ENCODE measurements at places on chromosomes 7 and 10.

GRCh38 chr10:68348265-68348741 is 15.6 kb upstream of the PBLD start:
- DNase-seq, result peak; percentile 44

DNA sequence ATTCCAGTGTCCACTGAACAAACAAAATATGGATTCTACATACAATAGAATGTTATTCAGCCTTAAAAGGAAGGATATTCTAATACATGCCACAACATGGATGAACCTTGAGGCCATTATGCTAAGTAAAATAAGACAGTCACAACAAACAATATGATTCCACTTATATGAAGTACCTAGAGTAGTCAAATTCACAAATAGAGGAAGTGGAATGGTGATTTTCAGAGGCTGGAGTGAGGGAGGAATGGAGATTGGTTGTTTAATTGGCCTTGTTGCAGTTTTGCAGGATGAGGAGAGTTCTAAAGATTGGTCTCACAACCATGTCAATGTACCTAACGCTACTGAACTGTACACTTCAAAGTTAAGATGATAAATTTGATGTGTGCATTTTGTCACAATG is 119.6 kb downstream of the CHN2 start:
- no peak for DNase-seq

DNA sequence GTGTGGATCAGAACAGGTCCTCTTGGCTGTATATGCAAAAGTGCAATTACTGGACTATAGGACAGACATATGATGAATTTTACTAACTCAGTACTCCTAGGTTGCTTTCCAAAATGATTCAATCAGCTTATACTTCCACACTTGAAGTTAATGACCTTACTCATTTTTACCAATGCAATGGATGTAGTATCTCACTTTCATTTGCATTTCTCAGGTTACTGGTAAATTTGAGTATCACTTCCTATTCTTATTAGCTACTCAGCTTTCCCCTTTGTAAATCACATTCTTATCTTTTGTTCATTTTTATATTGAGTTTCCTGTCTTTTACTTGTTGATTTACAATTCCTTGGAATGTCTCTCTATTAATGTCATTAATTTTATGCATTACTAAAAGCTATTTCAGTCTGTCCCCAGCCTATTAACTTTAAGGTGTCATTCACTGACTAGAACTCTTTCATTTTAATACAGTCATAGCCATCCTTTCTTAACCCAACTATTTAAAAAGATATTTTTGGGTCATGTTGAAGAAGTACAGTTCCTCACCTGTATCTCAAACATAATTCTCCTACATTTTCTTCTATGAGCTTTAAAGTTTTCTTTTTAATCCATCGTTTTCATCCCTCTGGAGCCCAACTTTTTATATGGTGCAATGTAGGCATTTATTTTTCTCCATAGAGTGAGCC is 88.6 kb downstream of the VIM start:
- no peak for DNase-seq

DNA sequence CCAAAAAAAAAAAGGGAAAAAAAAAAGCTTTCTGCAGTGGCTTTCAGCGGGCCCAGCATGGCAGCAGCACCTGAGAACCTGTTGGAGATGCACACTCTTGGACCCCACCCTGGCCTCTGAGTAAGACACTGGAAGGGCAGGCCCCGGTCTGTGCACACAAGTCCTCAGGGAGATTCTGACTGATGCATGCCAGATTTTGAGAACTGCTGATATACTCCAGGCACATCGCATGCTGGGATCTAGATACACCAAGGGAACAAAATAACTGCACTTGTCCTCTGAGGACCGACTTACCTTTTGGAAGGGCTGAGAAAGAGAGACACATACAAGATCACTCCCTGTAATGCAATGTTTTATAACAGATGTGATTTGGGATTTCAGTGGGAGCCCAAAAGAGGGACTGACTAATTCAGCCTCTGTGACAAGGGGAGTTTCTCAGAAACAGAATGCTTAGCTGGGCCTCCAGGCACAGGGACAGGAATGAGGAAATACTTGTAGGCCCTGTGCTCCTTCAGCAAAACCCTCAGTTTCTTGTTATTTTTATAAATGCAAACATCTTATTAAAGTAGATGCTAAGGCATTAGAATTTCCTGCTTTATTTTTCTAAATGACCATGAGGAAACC is 8.2 kb downstream of the EGFR start:
- no peak for DNase-seq

GRCh38 chr7:31735991-31736982 is 49.3 kb downstream of the PPP1R17 start:
- peak; percentile 84 for DNase-seq

GRCh38 chr7:70736715-70737460 is 395.1 kb upstream of the GALNT17 start:
- no peak for DNase-seq

DNA sequence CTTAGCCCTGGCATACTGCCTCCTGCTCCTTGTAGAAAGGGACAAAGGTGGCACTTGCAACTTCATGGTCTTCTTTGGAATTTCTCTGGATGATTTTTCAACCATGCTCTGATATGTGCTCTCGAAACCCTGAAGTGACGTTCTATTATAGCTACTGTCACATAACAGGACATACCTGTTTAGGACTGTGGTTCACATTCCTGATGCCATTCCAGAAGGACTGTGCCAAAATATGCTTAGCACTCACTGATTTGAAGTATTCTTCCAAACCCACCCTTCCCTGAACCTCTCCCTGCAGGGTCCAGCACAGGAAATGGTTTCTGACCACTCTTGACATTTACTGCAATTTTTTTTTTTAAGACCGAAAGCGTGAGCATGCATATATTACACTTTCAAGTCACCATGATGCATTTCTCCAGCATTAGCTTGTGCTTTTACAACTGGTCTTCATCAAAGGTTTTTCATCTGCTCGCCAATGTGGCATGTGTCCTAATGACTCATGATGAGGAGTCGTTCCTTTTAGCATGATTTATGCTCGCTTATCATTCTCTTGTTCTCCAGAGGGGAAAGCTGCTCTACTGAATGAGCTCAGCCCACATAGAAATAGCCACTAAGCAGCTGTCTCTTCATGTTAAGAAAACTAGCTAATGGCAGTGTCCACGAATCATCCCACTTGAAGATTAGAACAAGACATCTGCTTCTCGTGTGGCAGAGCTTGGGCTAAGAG is 135.2 kb downstream of the ADAM12 start:
- DNase-seq, result no peak

- no peak for DNase-seq
These were observed 23.0 kb downstream of the SMKR1 start for GRCh38 chr7:129525225-129525862.

DNA sequence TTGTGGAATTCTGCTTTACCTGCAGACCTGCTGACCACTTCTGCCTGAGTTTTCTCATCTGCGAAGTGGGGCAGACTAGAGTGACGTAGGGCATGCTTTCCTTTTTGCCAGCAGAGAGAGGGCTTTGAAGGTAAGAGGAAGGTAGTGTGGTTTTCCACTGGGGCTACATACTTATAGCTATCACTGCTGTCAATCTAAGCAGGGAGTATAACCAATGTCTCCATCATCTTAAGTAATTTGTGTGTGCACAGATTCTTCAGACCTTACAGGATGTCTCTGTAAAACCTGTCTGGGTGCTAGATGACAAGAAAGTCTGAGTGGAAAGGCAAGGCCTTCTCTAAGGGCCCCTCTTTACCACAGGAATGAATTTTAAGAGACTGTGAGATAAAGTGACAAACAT is 106.8 kb downstream of the RBM20 start:
- DNase-seq, result no peak

DNA sequence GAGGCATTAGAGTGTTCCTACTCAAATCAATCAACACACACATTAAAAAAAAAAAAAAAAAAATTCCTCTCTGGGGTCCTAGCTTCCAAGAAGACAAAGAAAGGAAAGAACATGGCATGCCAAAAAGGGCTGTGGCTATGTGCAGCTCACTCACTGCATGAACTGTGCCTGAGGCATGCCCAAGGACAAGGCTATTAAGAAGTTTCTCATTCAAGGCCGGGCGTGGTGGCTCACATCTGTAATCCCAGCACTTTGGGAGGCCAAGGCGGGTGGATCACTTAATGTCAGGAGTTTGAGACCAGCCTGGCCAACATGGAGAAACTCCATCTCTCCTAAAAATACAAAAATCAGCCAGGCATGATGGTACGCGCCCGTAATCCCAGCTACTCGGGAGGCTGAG is 41.9 kb upstream of the PPP3CB start:
- no peak for DNase-seq

GRCh38 chr7:148245381-148245780 is 345.2 kb upstream of the C7orf33 start:
- DNase-seq, result no peak

GRCh38 chr10:126092366-126093215 is 196.2 kb downstream of the FANK1 start:
- no peak for DNase-seq

DNA sequence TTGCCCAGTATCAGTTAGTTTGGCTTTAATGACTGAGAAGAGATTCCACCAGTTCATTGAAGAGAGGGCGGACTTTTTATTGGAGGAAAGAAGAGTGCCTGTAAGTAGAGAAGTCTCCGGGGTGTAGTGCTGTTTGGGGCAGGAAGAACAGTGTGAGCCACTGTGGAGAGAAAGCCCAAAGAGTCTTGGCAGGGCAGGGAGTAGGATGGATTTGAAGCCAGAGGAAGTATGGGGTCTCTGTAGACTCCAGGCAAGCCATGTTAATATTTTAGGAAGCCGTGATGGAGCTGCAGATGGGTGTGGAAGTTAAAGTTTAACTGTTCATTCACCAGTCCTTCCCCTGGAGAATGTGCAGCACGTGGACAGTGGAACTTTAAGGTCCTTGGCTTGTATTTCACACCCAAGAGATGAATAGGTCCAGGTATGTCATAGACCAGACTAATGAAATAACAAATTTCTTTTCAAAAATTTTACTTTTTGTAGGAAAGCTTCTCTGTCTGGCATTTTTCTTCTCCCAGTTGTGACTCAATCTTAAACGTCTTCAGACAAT is 54.1 kb downstream of the TCF7L2 start:
- no peak for DNase-seq

GRCh38 chr7:3440509-3440908 is 139.5 kb downstream of the SDK1 start:
- no peak for DNase-seq

DNA sequence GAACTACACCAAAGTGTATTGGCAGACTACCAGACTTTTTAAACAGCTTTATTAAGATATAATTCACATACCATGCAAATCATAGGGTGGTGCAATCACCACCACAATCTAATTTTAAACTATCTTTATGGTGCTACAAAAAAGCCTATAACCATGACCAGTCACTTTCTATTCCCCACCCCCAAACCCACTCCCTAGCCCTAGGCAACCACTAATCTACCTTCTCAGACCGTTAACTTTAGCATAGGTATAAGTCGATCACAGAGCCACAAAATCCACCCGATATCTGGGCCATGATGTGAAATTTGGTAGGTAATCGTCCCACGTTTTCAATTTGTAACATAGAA is 536 bp upstream of the POM121 start:
- DNase-seq, result no peak

- DNase-seq, result no peak
These were observed 57.3 kb upstream of the APBB1IP start for GRCh38 chr10:26380815-26381214.

- no peak for DNase-seq
These were observed 136.7 kb downstream of the NEBL start for GRCh38 chr10:20760460-20760859.

DNA sequence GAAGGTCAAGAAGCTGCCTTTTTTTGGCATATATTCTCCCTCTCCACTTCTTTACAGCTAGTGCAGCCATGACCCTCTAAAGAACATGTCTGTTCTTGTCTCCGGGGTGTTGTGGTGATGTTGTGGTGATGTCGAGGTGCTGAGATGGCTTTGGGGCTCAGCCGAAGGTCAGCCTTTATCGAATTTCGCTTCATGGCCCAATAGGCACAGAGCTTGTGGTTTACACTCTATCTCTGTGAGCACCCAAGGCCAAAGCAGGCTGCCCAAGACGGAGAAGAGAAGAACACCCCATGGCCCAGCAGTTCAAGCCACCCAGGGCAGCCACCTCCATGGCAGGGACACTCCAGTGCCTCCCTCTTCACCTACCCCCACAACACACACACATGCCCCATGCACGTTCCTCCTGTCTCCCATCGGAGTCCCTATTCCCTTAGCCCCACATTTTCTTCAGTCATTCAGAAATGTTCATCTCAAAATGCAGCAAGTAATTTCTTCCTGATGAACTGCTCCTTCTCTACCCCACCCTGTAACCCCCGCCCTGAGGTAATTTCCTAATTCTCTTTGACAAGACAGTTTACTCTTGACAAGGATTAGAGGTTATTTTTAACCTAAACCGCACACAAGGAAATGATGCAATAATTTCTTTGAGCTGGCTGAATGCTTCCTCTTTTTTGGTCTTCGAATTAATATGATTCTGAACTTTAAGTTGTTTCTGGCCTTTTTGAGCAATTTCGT is 18.6 kb upstream of the ADRB1 start:
- no peak for DNase-seq

- no peak for DNase-seq
These were observed 93.0 kb downstream of the RNF133 start for GRCh38 chr7:122605929-122606328.

DNA sequence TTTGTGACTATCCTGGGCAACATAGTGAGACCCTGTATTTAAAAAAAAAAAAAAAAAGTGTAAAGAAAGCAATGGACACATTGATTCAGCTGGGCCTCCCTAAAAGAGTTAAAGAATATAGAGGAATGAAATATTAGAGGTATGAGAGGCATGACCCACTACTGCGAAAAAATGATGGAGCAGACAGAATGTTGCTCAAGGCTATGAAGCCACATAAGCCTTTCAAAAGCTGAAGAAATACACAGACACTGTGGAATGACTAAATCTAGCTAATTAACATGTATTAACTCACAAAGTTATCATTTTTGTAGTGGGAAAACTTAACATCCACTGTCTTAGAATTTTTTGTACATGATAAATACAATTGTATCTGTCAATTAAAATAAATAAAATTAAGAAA is 107.3 kb downstream of the HGF start:
- DNase-seq, result no peak

GRCh38 chr10:110035070-110035921 is 27.5 kb downstream of the ADD3 start:
- no peak for DNase-seq

GRCh38 chr10:33106767-33107166 is 148.7 kb upstream of the ITGB1 start:
- DNase-seq, result no peak

DNA sequence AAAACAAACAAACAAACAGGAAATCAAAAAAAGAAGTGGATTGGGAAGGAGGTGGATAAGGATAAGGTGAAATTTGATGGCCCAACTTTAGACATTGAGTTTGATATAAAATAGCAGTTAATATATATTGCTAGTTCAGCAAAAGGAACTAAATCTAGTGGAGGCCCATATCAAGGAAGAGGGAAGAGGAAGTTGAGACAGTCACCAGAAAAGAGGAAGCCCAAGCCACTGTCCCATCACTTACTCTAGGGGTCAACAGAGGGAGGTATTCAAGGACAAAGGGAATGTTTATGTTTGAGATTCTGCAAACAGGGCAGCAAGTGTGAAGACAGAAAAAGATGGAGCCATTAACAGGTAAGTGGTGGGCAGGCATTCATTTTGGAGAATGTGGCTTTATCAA is 3.7 kb downstream of the LAMTOR4 start:
- no peak for DNase-seq

Measured in NT2/D1 (cell line).